ENCODE measurements at places on chromosomes 2 and 18. TPM values are rescaled to one million over a fixed set of nuclear protein-coding genes. Genes with fewer than 3 reads are reported as not detected.

- DNase-seq = peak; percentile 46
Measured at GRCh38 chr2:167127135-167127534, 238.9 kb downstream of the XIRP2 start.

GRCh38 chr2:238644095-238645081 is 203.5 kb upstream of the TWIST2 start:
- peak; percentile 93 for DNase-seq

GRCh38 chr2:96881349-96882195 is 11.7 kb upstream of the SEMA4C start:
- peak; percentile 54 for DNase-seq

DNA sequence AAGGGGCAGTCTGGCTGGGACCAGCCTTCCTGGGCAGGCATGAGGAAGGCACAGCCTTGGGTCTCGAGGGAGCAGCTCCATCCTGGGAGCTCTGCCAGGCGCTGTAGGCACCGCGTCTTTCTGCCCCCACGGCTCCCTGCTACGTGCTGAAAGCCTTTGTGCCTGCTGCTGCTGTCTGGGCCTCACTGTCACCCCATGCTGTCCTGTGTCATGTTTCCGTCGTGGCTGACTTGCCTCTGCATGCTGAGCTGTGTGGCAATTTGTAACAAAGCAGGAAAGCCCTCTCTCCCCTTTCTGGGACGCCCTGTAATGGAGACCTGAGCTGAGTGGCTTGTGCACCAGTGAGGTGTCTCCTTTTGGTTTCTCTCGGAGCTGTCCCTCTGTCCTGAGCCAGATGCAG is 152.5 kb downstream of the TSN start:
- DNase-seq = no peak

The MOCOS gene
- 5.1 TPM for total RNA-seq

The EPAS1 gene
- total RNA-seq = 12.3 TPM

The LTBP1 gene
- total RNA-seq = 150 TPM

The ROCK2 gene
- 36.6 TPM for total RNA-seq

Measured in RPMI7951 (cell line).